ENCODE measurements at places on chromosomes 11 and 22.

DNA sequence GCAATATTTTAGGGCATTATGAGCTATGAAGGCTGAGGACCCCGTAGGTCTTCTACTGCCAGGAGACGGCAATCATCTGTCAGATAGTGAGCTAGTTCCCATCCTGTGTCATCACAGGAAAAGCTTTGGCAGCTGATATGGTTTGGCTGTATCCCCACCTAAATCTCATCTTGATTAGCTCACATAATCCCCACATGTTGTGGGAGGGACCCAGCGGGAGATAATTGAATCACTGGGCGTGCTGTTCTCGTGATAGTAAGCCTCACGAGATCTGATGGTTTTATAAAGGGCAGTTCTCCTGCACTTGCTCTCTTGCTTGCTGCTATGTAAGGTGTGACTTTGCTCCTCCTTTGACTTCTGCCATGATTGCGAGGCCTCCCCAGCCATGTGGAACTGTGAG lies 18.1 kb downstream of the CSRP3 start:
- no peak for DNase-seq

- no peak for DNase-seq
Observed at GRCh38 chr22:36349726-36350125, 38.0 kb downstream of the MYH9 start.

DNA sequence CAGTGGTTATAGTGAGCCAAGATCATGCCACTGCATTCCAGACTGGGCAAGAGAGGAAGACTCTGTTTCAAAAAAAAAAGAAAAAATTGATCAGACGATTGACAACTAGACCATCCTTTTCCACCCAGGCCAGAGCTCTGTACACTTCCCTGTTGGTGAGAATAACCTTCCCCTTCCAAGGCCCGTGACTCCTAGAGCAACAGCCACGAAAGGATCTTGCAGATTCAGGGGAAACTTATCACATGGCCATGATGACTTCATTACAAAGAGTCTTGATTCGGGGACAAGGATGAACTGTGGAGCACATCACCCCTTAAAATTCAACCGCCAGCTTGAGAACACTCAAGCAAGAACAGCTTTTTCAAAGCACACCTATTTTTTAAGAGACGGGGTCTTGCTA lies 10.3 kb downstream of the CD5 start:
- DNase-seq, result no peak

- peak; percentile 92 for DNase-seq
Observed at GRCh38 chr22:43263645-43264514, 76.9 kb upstream of the TTLL12 start.

GRCh38 chr11:70510571-70510970 lies 112.2 kb downstream of the CTTN start:
- no peak for DNase-seq

DNA sequence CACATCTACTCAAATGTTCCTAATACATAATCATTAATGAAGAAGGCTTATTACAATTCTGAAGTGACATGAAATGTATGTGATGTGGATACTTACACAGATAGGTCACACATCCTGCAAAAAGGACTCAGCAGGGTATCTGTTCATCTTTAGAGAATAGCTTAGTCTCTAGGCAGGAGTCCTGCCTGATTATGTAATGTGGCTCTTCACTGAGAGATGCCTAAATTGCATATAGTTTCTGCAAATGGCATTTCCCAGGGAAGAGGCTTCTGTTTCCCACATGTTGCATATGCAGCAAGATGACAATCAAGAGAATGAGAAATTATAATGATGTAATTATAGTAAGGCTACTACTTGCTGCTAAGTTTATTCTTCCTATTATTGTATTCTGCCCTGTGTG lies 58.8 kb upstream of the SLC36A4 start:
- no peak for DNase-seq

DNA sequence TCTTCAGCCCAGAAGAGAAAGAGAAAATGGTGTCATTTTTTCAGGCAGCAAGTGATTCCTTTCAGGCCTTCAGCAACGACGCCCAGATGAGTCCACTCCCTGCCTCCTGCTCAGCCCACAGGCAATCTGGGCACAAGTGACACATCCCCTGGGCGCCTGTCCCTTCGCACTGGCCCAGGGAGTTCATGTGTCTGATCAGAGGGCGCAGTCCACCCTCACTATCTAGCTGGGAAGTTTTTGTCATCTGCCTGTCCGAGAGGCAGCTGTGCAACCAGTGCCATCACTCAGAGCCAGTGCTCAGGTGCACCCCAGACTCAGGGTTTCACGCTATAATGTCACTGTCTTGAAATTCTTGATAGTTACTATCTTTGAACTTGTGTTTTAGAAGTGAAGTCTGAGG lies 1.4 kb upstream of the KCNQ1OT1 start:
- DNase-seq, result no peak

DNA sequence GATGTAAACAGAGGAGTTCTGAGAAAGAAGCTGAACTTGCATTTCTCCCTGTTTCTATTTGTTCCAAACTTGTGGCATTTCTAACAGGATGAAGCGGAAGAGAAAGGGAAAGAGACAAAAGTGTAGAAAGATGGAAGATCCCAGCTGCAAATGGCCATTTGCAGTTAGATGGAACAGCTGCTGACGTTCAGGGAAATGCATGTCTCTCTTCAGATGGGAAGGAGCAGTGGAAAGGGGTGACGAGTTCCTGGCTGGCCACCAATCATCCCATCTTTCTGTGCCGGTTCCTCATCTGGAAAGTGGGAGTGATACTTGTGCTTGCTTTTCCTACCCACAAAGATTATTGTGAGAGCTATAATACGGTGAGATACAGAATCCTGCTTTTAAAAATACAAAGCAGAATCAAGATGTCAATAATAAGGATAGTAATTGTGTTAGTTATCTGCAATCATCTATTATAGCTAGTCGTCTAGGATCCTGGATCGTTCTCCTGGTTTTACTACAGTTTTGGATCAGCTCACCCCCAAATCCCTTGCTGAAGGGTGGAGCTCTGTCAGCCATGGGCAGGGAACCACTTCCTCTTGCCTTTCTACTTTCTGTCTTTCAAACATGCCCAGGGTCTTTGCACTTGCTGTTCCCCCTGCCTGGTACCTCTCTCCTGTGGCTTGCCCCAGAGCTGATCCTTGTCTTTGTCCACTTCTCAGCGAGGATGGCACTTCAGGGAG lies 1.2 kb upstream of the TIMP3 start:
- no peak for DNase-seq

GRCh38 chr22:23121000-23121421 lies 20.8 kb downstream of the RSPH14 start:
- no peak for DNase-seq

GRCh38 chr11:114970927-114971645 lies 292.8 kb downstream of the NXPE2 start:
- DNase-seq, result no peak

DNA sequence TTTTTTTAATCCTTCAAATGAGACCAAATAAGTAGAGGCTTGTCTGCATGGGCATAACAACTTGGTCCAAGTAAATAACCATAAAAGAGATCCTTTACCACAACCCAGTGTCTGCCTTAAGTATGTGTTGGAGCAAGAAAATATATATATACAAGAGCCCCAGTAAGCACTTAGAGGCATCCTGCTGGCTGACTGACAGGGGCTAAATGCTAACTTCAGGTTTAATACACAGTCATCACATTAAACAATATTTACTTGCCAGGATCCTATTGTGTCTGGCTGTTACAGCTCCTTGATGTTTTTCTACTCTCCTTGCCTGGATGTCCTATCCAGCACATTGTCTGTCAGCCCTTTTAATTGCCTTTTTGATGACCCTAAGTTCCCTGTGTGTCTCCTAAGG lies 37.5 kb upstream of the MMP20 start:
- no peak for DNase-seq

DNA sequence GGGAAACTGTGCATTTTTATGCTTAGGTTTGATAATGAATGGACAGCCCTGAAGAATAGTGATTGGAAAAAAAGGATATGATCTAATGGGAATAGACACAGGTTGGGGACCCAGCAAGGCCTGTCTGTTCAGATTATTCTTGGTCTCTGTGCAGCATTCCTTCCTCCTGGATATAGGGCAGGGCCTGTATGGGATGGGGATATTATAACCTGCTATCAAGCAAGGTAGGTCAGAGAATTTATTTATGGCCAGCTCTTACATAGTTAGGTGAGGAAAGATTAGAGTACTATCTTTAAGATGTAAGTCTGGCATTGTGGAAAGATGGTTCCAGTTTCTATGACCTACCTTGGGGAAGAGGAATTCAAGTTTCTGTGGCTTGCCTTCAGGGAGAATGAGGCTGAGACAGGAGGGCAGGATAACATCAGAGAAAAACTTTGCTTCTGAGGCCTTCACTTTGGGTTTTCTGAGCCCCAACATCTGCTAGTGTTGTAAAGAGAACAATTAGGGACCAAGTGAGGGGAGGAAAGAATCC lies 8.5 kb upstream of the BIRC2 start:
- DNase-seq, result no peak

GRCh38 chr22:50556703-50557102 lies 6.0 kb downstream of the SYCE3 start:
- no peak for DNase-seq

DNA sequence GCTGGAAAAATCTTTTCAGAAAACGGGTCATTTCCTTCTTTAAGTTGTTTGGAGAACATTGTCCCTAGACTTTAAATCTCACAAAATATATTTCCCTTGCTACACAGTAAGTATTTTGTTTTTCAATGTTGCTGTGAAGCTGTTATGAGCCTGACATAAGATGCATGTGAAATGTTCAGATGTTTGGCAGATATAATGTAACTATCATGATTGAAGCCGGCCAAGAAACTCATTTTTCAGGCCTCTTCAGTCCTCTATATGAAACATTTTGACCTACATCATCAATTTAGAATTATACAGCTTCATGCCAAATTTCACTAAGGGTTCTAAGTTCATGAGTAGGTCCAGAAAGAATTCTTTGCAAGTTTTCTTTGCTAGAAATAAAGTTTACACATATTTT lies 133.8 kb downstream of the JRKL start:
- DNase-seq, result no peak

- no peak for DNase-seq
Observed at GRCh38 chr22:28014211-28015045, 95.4 kb upstream of the PITPNB start.

DNA sequence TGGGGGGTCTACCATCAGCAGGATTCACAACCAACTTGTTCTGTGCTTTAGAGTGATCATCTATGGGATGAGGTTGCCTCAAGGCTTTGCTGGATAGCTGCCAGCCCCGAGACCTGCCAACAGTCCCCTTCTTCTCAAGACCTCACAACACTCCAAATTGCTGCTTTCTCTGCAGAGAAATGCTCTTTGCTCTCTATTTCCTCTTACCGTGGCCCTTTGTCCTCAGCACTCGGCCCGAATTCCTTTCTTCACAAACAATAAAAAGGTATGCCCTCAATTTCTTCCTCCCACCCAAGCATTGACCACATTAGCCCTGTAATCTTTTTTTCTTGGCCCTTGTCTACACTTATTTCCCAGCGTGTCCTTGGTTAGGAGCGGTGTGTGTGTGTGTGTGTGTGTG lies 147.4 kb upstream of the SNX19 start:
- DNase-seq, result no peak

DNA sequence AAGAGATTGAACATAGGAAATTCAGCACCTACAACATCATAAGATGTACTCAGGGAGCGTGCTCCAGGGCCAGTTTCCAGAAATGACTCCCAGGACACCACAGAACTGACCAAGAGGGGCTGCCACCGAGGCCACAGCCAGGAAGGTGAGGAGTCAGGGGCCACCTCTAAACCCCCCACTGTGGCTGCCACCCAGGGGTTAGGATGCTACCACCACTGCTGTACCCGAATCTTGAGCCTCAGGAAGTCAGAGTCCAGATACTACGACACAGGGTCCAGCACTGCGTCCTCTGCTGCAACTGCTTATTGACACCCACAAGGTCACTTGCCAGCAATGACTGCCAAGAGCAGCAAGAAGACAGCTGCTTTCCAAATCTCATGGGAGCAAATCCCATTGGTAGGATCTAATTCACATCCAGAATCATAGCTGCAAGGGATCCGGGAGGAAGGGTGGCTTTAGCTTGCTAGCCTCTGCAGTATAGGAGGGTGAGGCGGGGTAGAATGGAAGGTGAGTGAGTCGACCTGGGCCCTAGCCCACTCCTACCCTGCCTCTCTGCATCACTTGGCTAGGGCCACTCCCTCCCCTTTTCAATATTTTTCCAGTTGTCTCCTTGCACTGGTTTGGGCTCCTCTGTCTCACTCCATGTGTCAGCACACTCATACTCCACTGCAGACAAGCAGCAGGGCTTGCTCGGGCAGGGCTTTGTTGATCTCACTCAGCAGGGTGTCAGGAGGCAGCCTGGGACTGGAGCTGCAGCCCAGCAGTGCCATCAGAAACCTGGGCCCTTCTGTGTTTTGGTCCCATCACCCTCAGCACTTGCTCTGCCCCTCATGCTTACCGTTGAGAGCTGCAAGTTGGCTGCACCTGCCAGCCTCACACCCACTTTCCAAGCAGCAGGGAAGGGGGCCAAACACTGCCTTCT lies 18.1 kb upstream of the CYTH4 start:
- no peak for DNase-seq

DNA sequence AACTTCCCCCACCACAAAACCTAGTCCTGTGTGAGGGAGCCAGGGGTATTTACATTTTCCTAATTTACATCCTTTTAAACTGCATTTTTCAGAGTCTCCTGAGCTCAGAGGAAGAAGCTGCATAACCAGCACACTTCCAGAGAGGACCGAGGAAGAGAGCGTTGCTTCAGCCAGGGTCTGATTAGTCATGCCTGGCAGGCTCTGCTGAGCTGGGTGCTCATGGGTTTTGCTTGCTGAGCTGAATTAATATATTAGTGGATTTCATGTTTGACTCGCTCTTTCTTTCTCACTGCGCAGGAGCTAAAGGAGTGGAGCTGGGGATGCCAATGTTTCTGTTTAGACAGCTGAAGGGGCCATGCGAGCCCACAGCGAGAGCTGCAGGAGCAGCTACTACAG lies 539.3 kb upstream of the B3GAT1 start:
- no peak for DNase-seq

- no peak for DNase-seq
Observed at GRCh38 chr11:56333156-56333555, 12.7 kb upstream of the OR8K1 start.

DNA sequence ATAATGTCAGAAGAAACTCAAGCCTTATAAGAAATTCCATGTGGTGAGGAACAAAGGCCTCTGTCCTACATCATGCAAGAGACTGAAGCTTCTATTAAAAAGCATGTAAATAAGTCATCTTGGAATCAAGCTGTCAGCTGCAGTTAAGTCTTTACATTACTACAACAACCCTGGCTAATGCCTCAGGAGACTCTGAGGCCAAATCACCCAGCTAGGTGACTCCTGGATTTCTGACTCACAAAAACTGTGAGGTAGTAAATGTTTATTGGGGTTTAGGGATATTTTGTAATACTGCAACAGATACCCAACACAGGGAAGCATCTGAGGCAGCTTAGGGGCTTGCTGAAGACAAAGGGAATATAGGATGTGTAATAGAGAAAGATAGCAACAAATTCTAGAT lies 89.6 kb downstream of the C11orf87 start:
- DNase-seq, result no peak

Measured in CD4-positive, alpha-beta T cell treated with Interleukin-2 at 100 ng/mL for 4 hours (primary cell).